ENCODE measurements at places on chromosomes 2 and 18.

DNA sequence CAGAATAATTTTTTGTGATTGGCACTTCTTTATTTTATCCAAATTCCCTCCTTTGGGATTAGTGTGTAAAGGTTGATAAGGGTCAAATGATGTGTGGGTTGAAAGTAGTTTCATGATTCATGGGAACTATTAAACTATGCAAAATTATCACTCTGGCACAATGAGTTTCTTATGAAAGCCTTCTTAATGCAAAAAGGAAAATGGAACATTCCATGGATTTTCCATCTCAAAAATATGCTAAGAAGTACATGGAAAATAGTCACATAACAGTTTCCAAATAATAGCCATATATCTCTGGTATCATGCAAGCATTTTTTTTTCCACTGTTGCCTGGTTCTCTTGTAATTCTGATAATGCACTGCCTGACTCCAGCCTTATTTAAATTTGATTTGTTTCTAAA is 639.7 kb downstream of the NR4A2 start:
- DNase-seq: no peak

DNA sequence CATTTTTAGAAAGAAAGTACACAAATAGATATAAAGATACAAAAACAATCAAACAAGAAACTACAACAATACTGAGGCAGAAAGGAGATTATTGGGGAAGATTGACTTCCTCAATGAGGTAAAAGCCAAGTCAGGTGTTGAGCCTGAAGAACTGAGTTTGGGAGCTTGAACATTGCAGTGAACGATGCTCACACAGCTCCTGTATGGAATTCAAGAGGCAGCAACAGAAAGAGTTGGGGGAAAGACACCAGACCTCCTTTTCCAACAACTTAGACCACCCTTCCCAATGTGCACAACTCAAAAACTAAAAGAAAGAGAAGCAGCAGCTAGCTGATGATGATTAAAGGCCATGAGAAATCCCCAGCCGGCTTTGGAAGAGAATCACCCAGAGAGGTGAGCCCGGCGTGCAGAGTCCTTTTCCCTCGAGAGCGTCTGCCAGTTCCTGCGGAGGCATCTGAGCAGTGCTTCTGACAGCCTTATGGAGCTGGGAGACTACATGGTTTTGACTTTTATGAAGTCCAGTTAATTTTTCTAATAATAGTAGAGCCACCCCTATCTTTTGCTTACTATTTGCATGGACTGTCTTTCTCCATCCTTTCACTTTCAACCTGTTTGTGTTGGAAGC is 106.9 kb upstream of the RFX8 start:
- DNase-seq: no peak

DNA sequence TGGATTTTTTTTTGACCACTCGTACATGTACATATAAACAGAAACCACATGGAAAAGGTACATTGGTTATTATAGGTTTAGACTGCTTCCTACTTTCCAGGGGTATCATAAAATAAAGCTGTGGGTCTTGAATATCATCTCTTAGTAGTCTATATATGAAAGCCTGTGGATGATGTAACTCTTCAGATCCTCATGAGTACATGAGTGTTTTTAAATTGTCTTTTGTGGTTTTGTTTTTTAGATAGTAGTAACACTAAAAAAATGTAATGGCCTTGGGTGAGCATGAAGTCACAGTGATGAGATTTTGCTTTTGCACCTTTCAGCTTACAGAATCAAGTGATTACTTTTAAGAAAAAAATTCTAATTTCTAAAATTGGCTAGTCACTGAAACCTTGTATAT is 80.2 kb downstream of the RAB3GAP1 start:
- no peak for DNase-seq

DNA sequence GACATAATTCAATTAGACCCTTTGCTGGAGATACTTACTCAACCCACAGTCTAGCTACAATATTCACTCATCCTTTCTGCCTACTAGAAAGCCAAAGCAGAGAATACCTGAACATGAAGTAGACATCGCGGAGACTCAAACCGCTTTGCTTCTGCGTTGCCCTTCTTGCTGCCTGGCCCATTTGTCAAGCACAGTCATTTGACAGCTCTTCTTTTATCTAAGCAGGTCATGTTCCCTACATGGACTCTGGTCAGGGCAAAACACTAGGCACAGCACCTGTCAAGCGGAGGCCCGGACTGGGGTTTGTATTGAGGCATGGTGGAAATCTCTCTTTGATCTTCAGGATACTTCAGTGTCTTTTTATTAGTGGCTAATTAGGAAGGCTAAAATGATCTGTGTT is 89.7 kb downstream of the FARSB start:
- DNase-seq: no peak

GRCh38 chr18:59323931-59324622 is 5.6 kb upstream of the CPLX4 start:
- DNase-seq: no peak

- DNase-seq: no peak
Measured at GRCh38 chr2:42125841-42126594, 43.1 kb upstream of the EML4 start.

- no peak for DNase-seq
Measured at GRCh38 chr18:34001376-34001775, 223.3 kb downstream of the NOL4 start.

GRCh38 chr2:3604991-3605961 is 10.4 kb downstream of the COLEC11 start:
- DNase-seq: peak; percentile 80

DNA sequence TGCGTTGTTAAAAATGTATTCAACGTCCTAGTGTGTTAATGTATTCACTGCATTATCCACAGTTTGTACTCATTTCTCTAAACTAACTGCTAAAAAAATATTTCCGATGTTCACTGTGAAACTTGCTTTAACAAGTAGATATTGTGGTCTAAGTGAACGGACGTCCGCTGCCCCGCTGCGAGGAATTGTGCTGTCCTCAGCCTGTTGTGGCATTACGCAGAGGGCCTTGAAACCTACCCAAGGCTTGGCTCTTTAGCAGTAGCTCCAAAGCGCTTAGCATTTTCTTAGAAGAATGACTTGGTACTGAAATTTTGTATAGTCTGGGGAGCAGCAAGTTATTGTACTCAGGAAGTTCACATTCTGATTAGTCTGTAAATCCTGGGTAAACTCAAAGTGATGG is 136.5 kb upstream of the SP5 start:
- DNase-seq: no peak

DNA sequence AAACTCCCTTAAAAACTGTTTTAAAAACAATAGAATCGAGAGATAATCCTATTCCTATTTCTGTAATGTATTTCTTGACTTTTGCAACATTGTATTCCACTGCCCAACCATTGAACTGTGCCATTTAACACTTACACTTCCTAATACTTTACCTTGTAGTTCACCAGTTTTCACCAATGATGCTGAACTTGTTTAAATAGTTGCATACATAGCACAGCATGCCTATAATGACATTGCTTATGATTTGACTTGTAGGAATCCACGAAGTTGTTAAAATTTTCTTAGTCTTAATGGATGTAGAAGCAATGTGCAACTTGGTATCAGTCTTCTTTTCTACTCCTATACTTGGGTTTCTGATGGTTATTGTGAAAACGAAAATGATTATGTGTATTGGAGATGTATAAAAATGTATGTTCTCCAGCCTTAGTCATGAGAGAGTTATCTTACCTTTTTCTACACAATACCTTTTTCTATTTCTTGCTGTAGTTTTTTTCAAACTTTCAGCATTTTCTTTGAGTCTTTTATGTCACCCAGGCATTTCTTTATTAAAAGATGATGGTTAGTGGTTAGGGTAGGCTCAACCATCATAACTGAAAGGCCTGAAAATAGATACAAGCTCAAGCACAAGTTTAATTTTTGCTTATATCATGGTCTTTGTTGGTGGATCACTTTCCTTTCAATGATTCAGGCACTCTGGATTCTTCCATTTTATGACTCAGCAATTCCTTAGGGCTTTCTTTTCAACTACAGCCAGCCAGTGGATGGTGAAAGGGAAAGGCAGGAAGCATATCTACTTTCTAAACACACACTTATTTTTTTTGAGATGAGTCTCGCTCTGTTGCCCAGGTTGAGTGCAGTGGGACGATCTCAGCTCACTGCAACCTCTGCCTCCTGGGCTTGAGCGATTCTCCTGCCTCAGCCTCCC is 9.4 kb downstream of the GPD2 start:
- DNase-seq: no peak

DNA sequence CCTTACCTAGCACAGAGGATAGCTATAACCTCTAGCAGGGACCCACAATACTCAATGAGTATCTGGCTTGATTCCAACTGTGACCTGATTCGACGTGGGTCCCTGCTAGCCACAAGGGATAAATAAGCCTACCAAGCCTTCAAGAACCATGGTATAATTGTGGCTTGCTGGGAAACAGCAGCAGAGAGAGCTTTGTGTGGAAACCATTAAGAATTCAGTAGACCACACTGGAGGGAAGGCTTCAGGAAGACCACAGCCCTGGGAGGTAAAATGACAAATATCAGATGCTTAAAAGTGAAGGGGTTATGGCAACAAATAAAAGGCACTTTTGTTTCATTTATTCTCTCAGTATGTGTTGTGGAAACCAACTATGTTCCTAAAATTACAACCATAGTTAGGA is 82.6 kb upstream of the WIPF1 start:
- no peak for DNase-seq

DNA sequence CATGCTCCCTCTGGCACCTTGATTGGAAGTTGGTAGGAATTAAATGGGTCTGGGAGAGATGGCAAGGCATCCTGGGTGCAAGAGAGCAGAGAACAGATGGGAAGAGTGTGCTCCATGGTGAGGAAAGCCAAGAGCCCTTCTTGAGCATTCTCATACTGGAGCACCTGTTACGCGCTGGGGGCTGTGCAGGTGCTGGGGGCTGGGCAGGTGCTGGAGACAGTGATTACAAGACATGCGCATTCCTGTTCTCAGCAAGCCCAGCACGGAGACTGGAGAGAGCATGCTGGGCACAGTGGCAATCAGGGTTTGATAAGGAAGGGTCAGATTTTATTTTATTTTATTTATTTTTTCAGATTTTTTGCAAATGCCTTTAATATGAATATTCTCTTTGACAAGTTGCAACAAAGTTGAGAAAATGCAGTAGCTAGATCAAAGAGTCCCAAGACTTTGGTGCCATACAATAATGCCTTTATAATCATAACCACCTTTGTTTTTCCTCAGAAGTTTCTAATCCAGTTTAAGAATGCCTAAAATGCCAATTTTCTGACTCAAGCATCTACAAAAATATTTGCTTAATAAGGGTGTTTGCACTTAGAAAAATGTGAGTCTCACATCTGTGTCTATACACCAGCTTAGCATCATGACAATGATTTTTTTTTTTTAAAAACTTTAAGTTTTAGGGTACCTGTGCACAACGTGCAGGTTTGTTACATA is 193.3 kb downstream of the RNF152 start:
- DNase-seq: no peak

GRCh38 chr2:56118474-56118873 is 65.3 kb upstream of the CCDC85A start:
- DNase-seq: no peak

- no peak for DNase-seq
Measured at GRCh38 chr2:9238591-9239326, 32.1 kb downstream of the ASAP2 start.

DNA sequence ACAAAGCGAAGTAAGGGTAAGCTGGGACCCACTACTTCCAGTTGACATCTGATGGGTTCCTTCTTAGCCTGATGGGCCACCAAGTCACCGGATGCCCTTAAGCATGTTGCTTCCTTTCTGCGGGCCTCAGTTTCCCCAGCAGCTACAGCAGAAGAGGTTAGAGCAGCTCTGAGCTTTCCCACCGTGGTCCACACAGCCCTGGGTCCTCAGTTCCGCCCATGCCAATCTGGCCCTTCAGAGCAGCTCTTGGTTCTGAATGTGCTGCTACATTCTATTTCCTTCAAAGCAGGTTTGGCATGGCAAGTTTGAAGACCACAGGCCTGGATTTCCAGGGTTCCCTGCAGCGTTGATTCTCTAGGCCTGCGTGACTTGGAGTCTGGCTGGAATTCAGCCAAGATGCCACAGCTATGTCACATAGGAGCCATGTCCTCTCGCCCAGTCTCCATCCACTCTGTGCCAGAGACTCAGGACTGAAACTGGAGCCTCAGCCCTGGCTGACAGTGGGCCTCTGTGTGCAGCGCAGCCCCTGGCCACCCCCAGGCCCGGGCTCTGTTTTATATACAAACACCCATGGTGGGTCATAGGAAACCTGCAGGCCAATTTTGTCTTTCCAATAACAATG is 79.6 kb downstream of the TFCP2L1 start:
- peak; percentile 14 for DNase-seq

DNA sequence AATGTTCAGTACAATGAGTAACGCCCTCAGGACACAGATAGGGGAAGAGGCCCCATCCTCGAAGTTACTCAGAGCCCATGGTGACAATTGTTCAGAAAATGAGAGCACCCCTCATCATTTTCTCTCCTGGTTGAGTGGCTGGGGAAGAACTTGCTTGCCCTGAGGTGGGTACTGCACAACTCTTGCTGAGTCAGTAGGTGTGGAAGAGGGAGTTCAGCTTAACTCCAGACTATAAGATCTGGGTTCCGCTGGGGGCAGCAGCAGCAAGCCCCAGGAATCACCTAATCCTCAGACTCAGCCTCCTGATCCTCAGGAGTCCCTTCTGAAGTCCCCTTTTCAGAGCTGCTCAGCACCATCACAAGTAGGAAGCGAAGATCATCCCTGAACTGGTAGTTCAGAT is 123.7 kb downstream of the PIEZO2 start:
- no peak for DNase-seq

- DNase-seq: no peak
Measured at GRCh38 chr2:186342029-186342428, 144.0 kb upstream of the ZC3H15 start.

Measured in SHP77 treated with DMSO at 0.1 percent for 48 hours (cell line).